ENCODE measurements at places on chromosomes 3 and 15.
A peak's percentile ranks its signal among the peaks of the same experiment; 100 is the strongest.

DNA sequence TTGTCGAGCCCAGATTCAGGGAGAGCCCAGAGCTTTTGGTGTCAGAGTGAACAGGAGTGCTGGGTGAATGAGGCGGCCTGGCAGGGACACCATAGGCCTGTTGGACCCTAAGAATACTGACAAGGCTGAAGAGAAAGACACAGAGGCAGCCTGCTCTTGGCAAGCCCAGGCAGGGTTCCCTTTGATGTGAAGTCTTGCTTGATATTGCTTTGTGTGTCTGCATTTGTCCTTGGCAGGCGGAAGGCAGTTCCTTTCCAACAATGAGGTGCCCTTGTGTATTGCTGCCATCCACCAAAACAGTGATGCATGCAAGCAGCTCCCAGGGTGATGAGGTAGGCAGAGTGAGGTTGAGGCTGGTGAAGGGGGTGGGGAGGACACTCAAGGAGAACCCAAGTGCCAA lies 152.7 kb upstream of the TSC22D2 start:
- DNase-seq = no peak

- no peak for DNase-seq
Observed at GRCh38 chr3:24086617-24087404, 141.7 kb downstream of the NR1D2 start.

- DNase-seq = no peak
Observed at GRCh38 chr15:89406218-89406939, 71.8 kb upstream of the POLG start.

DNA sequence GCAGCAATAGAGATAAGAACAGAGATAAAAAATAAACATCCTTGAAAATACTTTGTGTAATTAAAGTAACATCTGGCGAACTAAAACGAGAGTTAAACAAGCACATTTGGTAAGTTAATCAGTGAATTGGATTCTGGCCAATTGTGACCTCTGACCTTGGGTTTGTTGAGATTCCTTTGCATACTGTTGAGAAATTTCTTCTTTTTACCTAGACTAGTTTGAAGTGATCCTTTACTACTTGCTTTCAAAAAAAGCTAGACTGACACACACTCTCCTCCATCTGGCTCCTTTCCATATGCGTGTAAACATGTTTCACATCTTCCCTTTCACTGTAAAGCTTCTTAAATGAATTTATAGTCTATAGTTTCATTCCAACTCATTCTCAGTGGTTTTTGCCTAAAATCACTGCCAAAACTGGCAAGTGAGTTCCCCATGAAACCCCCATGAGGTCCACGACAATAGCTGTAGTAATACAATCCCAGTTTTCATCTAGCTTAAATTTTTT lies 17.3 kb upstream of the GBE1 start:
- DNase-seq = no peak

GRCh38 chr3:167162083-167162482 lies 218.0 kb downstream of the ZBBX start:
- DNase-seq = peak; percentile 20

DNA sequence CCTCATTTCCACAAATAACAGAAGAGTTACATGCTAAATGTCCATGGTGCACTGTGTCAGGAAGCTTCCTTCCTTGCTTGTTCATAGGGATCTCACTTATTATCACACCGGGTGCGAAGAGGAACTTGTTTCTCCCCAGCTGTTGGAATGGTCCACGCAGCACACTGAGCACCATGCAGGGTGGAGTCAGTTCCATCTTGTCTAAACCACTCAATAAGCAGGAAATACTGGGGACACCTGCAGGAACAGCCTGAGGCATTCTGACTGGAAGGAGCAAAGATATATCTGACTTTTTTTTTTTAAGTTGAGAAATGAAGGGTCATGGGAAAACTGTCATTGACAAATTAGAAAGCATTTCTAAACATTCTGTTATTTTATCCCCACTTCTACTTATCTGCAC lies 70.0 kb upstream of the WDR72 start:
- DNase-seq = no peak

- DNase-seq = no peak
Observed at GRCh38 chr15:63075015-63075983, 32.8 kb downstream of the TPM1 start.

DNA sequence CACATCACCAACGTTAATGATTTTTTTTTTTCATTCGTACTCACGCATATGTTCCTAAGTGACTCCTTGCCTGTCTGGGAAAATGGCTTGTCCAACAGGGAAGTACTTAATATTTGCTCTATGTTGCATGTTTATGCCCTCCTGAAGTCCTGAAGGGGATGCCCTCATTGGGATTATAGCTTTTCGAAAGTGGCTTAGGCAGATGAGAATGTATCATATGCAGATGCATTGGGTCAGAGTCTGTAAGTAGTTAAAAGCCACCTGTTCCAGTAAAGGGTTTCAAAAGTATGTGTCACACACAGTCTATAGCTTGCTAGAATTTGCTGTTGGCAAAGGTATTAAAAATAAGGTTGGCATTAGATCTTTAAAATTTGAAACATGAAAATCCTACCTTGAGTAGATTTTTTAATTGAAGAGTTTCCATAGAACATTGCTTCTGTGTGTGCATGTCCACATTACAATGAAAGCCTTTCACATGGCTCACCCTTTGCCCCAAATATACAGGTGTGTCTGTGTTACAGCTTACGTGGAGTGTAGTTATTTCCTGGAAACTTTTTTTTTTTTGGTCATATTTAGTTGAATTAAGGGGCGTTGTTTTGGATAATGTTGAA lies 2.1 kb downstream of the ABHD17C start:
- no peak for DNase-seq

DNA sequence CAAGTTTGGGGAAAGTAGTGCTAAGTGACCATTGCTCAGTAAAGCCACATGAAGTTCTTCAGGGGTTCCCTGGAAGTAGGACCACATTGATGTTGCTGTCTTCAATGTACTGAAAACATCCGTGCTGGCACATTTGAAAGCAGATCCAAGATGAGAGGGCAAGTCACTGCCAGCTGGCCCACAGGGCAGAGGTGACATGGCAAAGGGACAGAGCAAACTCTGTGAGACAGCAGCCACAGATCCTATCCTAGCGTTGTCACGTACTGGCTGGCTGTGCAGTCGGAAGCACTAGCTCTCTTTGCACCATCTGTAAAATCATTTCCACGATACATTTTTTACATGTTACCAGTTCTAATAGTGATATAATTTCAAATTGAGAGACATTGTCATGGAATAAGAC lies 13.8 kb downstream of the MUC13 start:
- DNase-seq = no peak
